ENCODE measurements at places on chromosomes 2 and 18. TPM values are rescaled to one million over a fixed set of nuclear protein-coding genes. Genes with fewer than 3 reads are reported as not detected.

PRSS56 gene
- total RNA-seq = not detected

DHRS9 gene
- total RNA-seq = 0.29 TPM

RESP18 gene
- not detected for total RNA-seq

POTEJ gene
- total RNA-seq = not detected

CROCC2 gene
- total RNA-seq = not detected

BCL11A gene
- 0.27 TPM for total RNA-seq

ATP8B1 gene
- 95.1 TPM for total RNA-seq

TEKT4 gene
- not detected for total RNA-seq

PSMA8 gene
- not detected for total RNA-seq

GKN1 gene
- total RNA-seq = not detected

MYO1B gene
- 84.6 TPM for total RNA-seq

MLPH gene
- total RNA-seq = 0.27 TPM

All from thoracic aorta endothelial cell (primary cell).